ENCODE measurements at places on chromosomes 7 and 10.

GRCh38 chr10:116947841-116948529 is 57.0 kb downstream of the SHTN1 start:
- peak; percentile 35 for DNase-seq

- DNase-seq: peak; percentile 12
Observed at GRCh38 chr7:113652501-113652900, 266.3 kb downstream of the PPP1R3A start.

- DNase-seq: no peak
Observed at GRCh38 chr7:84665339-84665738, 470.8 kb upstream of the SEMA3A start.

DNA sequence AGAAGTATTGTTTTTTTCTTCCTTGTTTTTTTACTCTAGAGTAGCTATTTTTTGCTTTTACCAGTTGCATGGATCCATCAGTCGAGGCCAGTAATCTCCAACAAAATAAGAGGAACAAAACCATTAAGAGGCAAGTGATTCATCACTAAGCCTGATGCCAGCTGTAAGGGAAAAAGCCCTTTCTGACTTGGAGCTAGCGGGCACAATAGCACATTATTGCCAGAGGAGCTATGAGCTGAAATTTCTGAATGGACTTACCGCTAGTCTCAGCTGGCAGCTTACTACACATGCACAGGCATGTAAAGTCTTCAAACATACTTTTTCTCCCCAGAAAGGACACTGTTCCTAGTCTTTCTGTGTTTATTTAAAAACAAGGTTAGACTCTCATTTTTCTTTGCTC is 41.6 kb upstream of the PTPRZ1 start:
- DNase-seq: no peak

GRCh38 chr10:114879541-114880158 is 58.1 kb downstream of the FHIP2A start:
- DNase-seq: no peak

GRCh38 chr7:69946901-69947300 is 348.6 kb downstream of the AUTS2 start:
- no peak for DNase-seq

- DNase-seq: peak; percentile 74
Observed at GRCh38 chr10:124403548-124403947, 15.2 kb downstream of the OAT start.

DNA sequence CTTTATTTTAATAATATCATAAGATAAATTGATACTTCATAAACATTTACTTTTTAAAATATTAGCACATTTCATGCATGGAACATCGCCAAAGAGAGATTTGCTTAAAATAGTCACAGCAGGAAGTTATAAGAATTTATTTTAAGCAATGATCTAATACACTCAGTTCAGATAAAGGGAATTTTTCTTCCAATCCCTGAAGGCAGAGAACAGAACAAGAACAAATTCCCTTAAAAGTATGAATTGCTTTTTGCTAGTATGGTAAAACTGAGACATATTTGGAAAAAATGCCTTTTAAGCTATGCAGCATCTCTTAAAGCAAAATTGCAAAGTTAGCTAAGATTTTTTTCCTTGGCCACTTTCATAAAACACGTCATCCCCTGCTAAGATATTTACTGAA is 91.0 kb downstream of the SEMA3D start:
- DNase-seq: peak; percentile 46

DNA sequence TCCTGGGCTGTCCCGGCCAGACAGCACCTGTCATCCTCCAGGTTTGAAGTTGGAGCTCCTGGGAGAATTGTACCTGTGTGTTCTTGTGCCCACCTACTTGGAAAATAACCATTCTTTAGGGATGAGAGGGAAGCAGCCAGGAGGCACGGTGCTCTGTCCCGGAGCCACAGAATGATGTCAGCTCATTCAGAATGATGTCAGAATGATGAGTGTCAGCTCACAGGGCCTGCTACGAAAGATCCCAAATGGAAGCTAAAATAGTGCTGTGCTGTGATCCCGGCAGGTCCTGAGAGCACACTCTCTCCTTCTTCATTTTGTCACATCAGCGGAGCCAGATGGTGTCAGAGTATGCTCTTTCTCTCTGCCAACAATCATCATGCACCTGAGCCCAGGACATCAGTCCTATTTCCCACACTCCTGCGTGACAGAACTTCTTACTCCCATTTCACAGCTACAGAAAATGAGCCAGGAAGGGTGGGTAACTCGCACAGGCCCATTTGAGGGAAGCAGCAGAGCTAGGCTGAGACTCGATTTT is 8.3 kb downstream of the ABCA13 start:
- DNase-seq: no peak

DNA sequence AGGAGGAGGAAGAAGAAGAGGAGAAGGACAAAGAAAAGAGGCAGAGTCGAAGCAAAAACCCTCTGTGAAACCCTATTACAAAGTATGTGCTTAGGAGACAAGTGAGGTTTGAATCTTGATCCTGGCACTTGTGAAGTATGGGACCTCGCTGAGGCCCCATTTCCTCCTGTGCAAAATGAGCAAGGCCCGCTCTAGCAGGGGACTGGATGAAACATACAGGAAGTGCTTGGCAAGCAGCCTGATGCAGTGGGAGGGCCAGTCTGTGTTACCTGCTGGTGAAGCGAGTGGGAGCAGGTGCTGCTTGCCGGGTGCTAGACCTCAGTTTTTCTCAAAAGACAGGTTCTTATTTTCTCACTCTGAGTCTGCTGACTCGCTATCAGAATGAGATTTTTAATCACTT is 150.4 kb downstream of the JCAD start:
- DNase-seq: no peak

- no peak for DNase-seq
Observed at GRCh38 chr10:93755443-93756116, 2.2 kb upstream of the LGI1 start.

GRCh38 chr7:107206136-107206535 is 37.3 kb downstream of the HBP1 start:
- DNase-seq: no peak

GRCh38 chr7:22154143-22154529 is 202.8 kb downstream of the RAPGEF5 start:
- no peak for DNase-seq

DNA sequence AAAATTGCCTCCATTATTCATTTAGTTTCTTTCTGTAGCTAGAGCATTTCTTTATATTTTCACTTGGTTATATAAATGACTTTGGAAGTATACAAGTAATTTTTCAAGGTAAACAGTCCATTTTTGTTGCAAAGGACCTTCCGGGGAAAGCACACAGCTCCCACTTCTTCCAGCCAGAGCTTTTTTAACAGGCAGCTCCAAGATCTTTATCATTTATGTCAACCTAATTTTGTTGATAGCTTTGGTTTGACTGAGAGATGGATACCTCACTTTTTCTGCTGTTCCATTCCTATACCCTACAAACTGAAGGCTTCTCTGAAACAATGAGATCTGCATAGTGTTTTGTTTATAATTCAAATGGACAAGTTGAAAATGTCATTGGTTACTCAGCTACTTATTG is 49.3 kb upstream of the RAB11FIP2 start:
- no peak for DNase-seq

DNA sequence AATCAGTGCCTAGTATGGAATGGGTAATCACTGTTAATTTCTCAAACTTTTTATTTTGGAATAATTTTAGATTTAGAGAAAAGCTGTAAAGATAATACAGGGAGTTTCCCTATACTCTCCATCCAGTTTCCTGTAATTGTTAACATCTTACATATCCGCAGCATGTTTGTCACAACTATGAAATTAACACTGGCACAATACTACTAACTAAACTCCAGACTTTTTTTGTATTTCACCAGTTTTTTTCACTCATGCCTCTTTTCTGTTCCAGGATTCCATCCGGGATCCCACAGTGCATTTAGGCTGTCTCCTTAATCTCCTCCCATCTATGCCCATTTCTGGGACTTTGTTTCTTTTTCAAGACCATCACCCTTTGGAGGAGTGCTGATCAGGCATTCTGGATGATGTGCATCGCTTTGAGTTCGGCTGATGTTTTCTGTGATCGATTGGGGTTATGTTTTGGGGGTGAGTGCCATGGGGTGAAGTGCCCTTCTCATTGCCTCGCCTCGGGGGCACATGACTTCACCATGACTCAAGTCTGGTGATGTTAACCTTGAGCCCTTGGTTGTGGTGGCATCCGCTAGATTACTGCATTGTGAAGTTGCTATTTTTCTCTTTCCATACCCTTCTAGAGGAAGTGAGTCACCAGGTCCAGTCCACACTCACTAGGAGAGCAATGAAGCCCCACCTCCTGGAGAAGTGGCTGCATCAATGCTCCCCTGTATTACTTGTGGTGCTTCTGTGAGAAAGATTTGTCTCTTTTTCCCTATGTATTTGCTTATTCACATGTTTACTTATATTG is 43.9 kb upstream of the GRB10 start:
- DNase-seq: peak; percentile 87

- peak; percentile 58 for DNase-seq
Observed at GRCh38 chr10:116796910-116797513, 52.3 kb upstream of the ENO4 start.

DNA sequence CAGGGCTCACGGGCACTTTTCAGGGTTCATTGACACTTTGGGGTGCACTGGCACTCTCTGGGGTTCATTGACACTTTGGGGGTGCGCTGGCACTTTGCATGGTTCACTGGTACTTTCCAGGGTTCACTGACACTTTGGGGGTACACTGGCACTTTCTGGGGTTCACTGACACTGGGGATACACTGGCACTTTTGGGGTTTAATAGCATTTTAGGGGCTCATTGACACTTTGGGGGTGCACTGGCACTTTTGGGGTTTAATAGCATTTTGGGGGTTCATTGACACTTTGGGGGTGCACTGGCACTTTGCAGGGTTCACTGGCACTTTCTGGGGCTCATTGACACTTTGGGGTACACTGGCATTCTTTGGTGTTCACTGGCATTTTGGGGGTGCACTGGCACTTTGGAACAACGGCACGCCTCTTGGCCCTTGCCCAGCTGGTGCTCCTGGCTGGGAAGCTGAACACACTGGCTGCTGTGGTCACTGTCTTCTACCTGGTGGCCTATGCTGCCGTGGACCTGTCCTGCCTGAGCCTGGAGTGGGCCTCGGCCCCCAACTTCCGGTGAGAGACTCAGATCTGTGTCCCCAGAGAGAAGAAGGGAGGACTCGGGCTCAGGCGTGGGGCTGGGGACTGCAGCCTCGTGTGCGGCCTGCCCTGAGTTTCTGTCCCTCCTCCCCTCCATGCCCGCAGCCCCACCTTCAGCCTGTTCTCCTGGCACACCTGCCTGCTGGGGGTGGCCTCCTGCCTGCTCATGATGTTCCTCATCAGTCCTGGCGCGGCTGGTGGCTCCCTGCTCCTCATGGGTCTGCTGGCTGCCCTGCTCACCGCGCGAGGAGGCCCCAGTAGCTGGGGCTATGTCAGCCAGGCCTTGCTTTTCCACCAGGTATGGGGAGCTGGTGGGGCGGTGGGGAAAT is 6.2 kb upstream of the TRIP6 start:
- no peak for DNase-seq

GRCh38 chr7:93015101-93015778 is 102.5 kb downstream of the SAMD9 start:
- DNase-seq: peak; percentile 86

DNA sequence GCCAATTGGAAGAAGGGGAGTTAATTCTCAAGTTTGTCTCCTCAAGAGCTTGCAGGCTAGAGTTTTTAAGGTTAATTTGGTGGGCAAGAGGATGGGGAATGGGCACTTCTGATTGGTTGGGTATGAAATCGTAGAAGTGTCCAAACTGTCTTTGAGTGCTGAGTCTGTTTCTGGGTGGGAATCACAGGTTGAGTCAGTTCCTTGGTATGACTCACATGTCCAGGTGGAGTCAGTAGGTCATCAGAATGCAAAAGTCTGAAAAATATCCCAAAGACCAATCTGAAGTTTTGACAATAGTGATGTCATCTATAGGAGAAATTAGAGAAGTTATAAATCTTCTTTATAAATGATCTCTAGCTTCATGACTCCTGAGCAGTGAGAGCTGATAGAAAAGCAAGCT is 1252.2 kb downstream of the REEP3 start:
- no peak for DNase-seq

DNA sequence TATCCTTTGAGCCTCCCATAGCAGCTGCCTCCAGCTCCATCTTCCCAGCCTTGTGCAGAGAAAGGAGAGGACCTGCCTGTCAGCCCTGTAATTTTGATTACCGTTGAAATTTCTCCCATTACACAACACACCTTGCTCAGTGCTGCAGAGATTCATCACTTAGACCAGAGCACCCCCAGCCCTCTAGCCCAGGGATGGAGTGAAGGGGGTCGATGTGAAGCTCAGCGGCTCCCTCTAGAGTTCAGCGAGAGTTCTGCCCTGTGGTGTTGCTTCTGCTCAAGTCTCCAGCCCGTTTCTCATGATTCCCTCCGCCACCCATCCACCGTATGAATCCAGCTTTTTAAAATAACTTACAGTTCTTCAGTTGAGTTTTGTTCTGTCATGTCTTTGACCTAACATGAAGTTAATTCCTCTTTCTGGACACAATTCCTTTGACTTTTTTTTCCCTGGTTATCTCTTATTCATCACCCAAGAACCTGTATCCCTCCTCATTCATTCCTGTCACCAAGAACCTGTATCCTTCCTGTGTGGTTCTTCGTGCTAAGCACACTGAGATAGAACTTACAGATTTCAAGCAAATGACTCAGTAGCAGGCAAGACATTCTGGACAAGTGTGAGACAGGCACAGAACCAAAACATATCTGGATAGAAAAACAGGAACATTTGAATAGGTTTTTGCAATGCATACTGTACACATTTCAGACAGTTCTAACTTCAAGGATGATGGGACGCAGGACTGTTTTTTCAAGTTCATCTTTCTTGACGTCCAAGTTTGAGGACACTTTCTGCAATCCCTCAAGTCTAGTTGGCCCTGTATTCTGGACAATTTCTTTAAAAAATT is 35.0 kb upstream of the ZNF32 start:
- peak; percentile 68 for DNase-seq

DNA sequence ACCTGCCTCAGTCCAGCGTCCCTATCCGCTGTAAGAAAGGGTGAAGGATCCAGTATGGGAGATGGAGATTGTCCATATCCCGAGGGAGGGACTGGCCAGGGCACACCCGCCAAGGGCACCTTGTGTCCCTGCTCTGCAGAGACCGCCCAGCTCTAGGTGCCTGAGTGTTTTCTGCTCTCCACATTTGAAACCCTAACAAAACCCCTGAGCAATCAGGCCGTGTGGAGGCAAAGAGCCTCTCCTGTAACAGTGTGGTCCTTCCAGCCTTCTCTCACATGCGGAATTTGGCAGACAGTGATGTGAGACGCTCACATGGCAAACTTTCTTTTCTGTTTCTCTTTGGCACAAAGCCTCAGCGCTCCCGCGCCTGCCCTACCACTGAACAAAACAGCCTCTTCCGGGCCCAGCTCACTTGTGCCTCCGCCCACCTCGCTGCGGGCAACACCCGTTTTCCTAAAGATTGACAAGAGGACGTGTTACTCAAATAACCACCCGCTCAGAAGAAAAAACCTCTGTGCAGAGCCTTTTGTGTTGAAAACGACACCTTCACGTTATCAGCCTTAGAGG is 514.8 kb downstream of the DNAJB6 start:
- no peak for DNase-seq

GRCh38 chr7:149564340-149565095 is 66.9 kb upstream of the ZNF746 start:
- no peak for DNase-seq

Data from fibroblast of skin of right biceps (primary cell).